ENCODE measurements at places on chromosomes 7 and 10.
A peak's percentile ranks its signal among the peaks of the same experiment; 100 is the strongest.

GRCh38 chr10:92027141-92027540 lies 103.6 kb downstream of the BTAF1 start:
- DNase-seq = no peak

DNA sequence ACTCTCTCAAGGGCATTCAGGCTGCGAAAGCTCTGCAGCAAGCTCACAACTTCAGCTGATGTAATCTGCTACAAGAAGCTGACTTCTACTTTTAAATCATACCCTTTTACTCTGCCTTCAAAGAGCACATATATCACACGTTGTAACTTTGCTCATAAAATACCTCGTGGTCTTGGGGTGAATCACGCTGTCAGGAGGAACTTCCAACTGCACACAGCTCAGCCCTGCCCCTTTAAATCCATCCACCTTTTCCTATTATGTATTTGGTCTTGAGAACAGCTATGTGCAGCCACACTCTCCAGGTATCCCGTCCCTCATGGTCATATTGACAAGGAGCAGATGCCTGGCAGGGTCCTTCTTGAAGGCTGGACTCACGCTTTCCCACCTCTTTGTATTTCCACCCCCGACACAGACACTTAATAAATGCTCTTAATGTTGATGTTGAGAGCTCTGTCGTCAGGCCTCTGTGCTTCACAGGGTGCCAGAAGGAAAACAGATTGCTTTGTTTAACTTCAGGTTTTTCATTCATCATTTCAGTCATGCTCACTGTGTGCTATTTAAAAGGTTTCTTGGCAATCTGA lies 47.6 kb downstream of the ICA1 start:
- no peak for DNase-seq

- no peak for DNase-seq
Observed at GRCh38 chr10:31912289-31912688, 16.3 kb downstream of the ARHGAP12 start.

DNA sequence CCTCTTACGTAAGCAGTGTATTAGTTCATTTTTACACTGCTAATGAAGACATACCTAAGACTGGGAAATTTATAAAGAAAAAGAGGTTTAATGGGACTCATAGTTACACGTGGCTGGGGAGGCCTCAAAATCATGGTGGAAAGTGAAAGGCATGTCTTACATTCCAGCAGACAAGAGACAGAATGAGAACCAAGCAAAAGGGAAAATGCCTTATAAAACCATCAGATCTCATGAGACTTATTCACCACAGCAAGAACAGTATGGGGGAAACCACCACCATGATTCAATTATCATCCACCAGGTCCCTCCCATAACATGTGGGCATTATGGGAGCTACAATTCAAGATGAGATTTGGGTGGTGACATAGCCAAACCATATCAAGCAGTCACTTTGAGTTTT lies 126.3 kb upstream of the CXCL12 start:
- DNase-seq = no peak

- DNase-seq = no peak
Observed at GRCh38 chr10:123966896-123967231, 75.3 kb upstream of the CPXM2 start.

- DNase-seq = no peak
Observed at GRCh38 chr7:27605283-27605682, 57.4 kb downstream of the HIBADH start.

- DNase-seq = no peak
Observed at GRCh38 chr10:104492329-104492940, 138.8 kb downstream of the CFAP58 start.

- no peak for DNase-seq
Observed at GRCh38 chr7:114217026-114217806, 197.4 kb upstream of the FOXP2 start.

GRCh38 chr10:119542357-119542987 lies at the start of gene RGS10:
Gene RGS10 (minus strand): TSS chr10:119542719. CDS start chr10:119542638, 81 bp downstream.
- DNase-seq = peak; percentile 65

- DNase-seq = no peak
Observed at GRCh38 chr7:143877098-143877497, 24.9 kb downstream of the TCAF1 start.

All from CD8-positive, alpha-beta memory T cell (primary cell).